ENCODE measurements at places on chromosomes 4 and X.

DNA sequence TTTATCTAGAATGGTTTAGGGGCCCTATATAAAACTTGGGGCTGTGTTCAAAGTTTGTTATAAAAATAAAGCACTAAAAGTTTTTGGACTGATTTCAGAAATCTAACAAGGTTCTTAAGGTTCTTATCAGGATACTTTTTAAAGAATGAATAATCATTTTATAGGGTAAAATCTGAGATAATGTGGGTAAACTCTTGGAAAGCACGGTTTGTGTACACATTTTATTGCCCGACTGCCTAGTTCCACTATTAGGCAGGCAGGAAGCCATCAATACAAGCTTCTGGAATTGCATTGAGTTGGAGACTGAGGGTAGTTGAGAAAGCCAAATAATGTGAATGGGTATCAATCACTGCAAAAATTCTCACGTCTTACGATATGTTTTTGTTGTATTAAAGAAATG, 331.0 kb upstream of the PITX2 start:
- DNase-seq: no peak

DNA sequence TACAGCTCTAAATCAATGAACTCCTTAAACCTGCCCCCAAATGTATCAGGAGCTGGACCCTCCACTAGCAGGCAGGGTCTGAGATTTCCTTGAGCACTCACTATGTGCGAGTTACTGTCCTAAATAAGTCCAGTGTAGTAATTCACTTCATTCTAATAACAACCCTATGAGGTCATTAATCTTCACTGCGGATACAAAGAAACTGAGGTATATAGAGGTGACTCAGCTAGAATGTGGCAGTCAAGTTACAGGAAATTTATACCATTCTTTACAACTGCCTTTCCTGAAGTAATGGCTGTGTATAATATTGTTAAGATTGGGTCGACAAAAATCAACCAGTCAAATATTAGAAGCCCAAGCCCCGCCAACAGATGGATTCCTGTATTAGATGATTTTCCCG, 473.9 kb upstream of the FTHL17 start:
- DNase-seq: no peak

DNA sequence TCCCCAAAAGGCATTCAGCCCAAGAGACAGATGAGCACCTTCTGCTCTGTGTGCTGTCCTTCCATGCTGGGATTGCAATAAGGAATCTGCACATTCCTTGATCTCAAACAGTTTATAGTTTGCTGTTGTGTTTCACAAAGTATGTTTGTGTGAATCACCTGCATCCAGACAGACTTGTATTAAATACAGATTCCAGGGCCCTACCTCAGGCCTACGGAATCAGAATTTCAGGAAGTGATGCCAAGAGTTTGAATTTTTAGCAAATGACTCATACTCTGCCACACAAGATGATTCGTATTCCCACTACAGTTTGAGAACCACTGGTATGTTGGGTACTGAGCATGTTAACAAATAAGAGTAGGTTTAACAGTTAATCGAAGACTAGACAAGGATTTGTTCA, 7.0 kb downstream of the VAMP7 start:
- no peak for DNase-seq

DNA sequence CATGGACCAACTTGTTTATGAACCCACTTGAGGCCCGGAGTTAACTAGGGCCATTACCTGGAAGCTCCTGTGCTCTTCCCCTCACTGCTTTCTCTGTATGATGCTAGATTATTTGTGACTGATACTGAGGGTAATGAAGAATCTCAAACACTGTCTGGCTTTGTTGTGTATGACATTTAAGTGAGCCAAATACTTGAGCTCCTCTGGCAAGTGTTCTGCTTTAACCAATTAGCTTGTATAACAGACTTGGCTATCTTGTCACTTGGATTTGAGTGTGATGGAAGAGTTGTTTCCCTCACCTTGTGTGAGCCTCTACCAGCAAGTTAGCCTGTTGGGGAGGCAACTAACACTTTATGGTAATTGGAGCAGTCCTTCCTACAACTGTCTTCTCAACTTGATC, 42.7 kb downstream of the CCNG2 start:
- DNase-seq: no peak

DNA sequence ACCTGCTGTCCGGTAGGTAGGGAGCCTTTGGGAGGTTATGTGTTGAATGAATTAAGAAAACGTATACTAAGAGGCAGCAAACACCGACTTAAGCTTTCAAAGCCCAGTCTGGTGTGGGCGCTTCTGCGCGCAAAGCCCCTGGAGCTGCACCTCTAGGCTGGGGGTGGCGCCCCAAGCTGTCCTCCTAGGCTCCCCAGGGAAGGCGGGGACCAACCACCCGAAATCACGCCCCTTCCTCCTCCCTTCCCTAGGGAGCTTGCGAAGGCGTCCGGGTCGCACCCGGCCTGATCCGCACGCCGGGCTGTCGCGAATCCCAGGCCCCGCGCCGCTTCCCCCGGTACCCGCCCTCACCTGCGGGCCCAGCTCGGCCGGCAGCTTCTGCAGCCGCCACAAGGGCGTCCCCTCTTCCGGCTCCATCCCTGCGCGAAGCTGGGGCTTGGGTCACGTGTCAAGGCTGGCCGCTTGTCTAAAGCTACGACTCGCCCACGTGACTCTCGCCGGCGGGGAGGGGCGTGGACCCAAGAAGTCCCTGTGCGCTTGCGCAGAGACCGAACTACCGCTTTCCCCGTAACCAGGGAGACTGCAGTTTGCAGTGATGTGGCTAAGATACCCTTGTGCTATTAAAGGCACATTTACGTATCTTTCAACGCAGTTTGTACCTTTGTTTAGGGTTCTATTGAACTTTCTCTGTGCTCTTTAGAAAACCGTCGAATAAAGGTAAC, at the start of gene COMMD8:
Gene COMMD8, minus strand, starts transcription at position 468 of the 722 bp plus-strand sequence. Its CDS starts 51 bp downstream, at position 417.
- peak; percentile 99 for DNase-seq

- DNase-seq: no peak
Observed at GRCh38 chrX:103092942-103093341, at the start of gene NXF3. Gene NXF3, minus strand, starts transcription at chrX:103093143. Its CDS starts 120 bp downstream, at chrX:103093023.

DNA sequence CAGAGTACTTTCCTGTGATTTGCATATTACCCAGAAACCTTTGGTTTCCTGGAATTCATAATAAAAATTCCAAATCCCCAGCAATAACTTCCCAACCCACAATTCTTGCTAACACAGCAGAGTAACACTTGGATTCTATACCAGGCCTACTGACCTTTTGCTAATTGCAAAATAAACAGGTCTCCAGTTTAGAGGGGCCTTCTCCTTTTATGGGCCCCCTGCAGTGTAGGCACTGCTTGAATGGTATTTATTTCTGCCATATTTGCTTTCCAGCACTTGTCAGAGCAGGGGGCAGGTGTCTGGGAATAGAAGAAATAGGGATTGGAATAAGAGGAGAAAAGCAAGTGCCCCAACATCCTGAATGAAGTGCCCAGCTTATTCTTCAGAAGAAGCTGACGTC, 25.3 kb upstream of the GPC3 start:
- no peak for DNase-seq

DNA sequence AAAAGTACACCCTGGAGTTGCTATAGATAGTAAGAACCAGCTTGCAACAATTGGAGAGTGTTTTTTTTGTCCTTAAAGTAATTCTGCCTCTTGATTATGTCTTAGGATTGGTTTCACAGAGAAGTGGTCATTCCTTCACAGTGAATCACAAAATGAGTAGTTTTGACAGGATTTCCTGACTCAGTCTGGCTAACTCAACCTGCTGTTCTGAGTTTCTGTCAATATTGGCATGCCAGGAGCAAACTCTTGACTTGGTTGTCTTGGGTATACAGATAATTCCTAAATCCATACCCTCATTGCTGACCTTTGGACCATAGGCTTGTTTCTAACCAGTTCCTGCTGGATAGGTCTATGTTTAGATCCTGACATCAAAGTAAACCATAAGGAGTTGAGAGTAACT, 9.4 kb downstream of the FHIP1A start:
- no peak for DNase-seq

DNA sequence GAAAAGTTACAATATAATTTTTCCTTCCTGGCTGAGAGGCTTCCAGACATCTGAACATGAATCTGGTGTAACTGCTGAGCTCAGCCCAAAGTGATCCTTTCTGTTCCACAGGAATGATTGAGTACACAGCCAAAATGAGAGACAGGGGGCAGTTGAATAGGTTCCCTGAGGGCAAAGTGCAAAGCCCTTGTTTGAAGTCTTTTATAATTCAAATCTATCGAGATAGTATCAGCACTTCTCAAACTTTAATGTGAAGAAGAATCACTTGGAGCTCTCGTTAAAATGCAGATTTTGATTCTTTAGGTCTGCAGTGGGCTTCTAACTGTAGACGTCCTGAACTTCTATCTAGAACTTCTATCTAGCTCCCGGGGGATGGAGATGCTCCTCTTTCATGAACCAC, 54.4 kb upstream of the BMP2K start:
- no peak for DNase-seq

- DNase-seq: no peak
Observed at GRCh38 chr4:101367201-101367600, 19.9 kb upstream of the PPP3CA start.

- no peak for DNase-seq
Observed at GRCh38 chr4:59179372-59179771, 2020.8 kb upstream of the ADGRL3 start.

DNA sequence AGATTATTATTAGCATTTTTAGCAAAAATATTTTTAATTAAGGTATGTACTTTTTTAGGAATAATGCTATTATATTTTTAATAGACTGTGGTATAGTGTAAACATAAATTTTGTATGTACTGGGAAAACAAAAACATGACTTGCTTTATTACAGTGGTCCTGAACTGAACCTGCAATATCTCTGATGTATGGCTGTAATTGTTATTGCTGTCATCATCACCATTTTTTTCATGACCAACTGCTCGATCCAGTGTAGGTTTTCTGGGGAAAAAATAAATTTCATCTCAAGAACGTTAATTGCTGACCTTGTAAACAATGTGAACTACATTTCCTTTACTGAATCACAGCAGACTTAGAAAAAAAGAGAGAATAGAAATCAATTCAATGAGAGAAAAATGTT, 83.6 kb upstream of the ATOH1 start:
- no peak for DNase-seq

DNA sequence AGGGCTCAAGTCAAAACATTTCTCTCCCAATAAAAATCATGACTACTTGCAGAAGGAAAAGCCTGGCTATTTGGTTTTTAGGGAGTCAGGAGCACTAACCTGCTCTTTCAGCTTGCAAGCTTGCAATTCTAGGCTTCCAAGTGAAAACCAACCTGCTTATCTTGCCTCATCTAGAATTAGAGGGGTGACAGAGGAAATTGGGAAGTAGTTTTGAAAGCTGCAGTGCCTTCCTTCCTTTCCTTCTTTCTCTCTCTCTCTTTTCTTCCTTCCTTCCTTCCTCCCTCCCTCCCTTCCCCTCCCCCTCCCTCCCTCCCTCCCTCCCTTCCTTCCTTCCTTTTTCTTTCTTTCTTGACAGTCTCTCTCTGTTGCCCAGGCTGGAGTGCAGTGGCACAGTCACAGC, 417.5 kb downstream of the KCNIP4 start:
- DNase-seq: no peak

DNA sequence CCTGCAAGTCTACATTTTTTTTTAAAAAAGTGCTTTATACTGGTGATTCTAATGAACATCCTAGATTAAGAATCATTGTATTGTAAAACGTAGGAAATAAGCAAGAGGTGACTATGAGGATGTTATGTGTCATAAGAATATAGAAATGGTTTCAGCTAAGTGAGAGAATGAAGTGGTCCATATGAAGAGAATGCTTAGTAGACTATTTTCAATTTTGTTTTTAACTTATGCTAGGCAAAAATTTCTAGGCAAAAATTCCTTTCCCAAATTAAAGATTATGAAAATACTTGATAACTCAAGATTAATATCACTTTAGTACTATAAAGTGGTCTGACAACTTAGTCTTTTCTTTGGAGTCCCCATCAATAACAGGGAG, 825 bp downstream of the DYNLT3 start:
- no peak for DNase-seq

DNA sequence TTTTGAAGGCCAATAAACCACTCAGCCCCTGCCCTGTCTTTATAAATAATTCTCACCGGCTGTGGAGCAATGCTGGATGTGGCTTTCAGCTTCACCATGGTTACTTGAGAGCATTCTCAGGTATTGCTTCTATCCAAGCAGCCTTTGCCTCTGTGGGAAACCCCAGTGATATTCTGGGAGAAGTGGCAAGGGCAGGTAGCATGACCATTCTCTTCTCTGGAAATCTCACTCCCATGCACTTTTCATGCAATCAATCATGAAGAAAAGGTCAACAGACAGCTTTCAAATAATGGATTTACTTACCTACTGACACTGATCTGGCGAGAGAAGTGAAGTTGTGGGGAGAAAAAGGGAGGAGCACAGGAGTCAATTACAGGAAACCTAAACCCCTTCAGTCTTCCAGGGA, 49.5 kb downstream of the UNC5C start:
- no peak for DNase-seq

GRCh38 chr4:8144359-8144758, 14.3 kb downstream of the ABLIM2 start:
- DNase-seq: no peak

DNA sequence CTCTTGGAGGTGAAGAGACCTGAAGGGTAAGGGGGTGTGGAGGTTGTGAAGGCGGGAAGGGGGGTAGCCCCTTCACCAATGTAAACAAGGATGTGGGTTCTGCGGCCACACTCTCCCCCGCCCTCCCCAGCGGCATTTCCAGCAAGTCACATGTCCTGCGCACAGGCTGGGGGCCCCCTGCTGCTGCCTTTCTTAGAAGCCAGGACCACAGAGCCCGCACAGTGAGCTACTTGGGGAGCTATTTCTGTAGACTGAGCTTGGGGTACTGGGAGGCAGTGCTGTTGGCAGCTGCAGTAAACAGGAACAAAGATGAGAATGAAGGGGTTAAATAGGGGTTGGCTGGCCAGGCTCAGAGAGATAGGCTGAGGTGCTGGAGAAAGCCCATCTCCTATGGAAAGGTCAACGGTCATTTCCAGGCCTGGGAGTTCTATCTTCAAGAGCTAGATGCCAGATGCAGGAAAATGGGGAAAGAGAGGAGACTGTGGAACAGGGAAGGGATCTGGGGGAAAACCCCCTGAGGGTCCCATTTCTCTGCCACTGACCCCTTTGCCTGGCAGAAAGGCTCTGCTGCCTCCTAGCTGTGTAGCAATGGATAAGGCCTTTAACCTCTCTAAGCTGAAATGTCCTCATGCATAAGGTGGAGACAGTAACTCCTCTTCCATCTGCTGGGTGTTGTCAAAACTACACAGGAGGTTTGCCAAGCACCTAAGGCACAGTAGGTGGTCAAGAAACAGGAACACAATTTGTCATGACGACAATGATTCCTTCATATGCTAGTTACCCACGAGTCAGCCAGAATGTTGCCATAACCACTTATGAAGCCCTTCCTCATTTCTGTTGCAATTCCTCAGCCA, 18.5 kb upstream of the PIM2 start:
- DNase-seq: no peak
